ENCODE measurements at places on chromosomes 7 and 10. TPM values are rescaled to one million over a fixed set of nuclear protein-coding genes. Genes with fewer than 3 reads are reported as not detected.

Gene PLEKHS1
- not detected for total RNA-seq

Gene POU6F2
- not detected for total RNA-seq

Gene TWIST1
- total RNA-seq, result 3.8 TPM

GRCh38 chr7:144508702-144509101 lies 105.2 kb upstream of the NOBOX start:
- no peak for DNase-seq
- no peaks in the 10 kb centered on the region for H3K4me1 ChIP-seq
- H3K27me3 ChIP-seq, result no peaks in the 10 kb centered on the region
- H3K27ac ChIP-seq, result no peak overlapping the region
- H3K4me3 ChIP-seq, result no peak overlapping the region

GRCh38 chr10:27771231-27771630 lies 25.6 kb upstream of the MKX start:
- H3K4me3 ChIP-seq, result no peak overlapping the region
- H3K27me3 ChIP-seq, result no peaks in the 10 kb centered on the region
- no peak overlapping the region for H3K27ac ChIP-seq
- DNase-seq, result no peak

DNA sequence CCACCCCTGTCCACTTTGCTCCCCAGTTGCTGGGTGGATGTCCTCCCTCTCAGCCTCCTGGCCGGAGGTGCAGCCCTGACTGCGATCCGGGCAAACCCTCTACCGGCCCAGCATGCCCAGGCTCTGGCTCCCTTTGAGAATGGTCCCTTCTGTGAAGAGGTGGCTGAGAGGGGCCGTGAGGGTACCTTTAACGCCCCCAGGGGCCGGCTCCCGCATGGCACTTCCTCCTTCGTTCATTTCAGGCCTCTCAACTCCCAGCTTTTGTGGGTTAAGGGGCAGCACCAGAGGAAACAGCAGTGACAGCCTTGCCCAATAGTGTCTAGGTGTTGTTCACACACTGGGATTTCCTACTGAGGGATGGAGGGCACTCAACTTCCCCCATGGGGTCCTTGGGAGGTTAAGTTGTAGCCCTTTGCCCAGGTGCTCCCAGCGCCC lies 33.2 kb upstream of the HABP2 start:
- H3K27me3 ChIP-seq, result no peaks in the 10 kb centered on the region
- no peak overlapping the region for H3K27ac ChIP-seq
- H3K4me1 ChIP-seq, result peaks cover 9% of the 10 kb centered on the region
- no peaks in the 10 kb centered on the region for H3K36me3 ChIP-seq
- no peak overlapping the region for H3K4me3 ChIP-seq

DNA sequence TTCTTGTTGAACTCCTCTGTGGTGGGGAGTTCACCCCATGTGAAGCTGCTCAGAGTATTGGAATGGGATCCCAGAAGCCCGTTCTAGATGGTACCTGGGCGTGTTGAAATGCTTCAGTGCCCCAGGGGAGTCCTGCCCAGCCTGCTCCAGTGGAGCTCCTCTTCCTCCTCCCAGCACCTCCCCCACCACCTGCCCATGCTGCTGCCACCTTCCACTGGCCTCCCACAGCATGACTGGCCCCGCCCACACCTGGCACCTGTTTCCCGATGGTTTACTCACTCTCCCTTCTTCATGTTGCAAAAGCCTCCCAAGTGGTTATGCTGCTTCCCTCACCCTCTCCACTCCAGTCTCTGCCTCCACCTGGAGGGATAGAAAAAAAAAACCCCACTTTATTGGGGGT lies 32.2 kb upstream of the PCBD1 start:
- H3K4me3 ChIP-seq, result no peak overlapping the region
- H3K4me1 ChIP-seq, result no peaks in the 10 kb centered on the region
- peak; percentile 85 for DNase-seq
- no peaks in the 10 kb centered on the region for H3K27me3 ChIP-seq

DNA sequence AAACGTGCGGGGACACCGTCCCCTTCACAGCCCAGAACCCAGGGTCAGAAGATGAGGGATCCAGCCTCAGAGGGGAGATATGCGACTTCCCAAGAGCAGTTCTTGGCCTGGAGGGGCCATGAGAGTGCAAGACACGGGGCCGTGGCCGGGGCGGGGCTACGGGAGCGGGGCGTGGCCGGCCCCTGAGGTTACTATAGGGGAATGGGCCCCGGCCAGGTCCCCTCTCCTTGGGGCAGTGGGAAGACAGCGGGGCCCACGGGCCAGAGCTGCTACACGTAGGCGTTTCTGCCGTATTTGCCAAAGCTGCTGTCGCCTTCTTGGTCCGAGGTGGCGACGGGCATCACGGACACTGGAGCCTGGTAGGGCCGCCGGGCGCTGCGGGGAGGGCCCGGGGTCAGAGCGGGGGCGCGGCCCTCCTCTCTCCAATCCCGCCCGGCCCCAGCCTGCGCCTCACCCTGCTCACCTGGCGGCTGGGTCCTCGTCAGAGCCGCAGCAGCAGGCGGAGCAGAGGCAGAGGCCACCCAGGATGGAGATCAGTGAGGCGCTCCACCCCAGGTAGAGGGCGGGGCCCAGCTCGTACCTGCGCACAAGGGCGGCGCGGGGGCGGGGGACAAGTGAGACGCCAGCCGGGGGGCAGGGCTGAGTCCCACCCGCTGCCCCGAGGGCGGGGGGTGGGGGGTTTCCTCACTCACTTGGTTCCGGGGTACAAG lies 5.3 kb downstream of the CLDN15 start:
- peak overlapping the region; percentile 19 for H3K4me3 ChIP-seq
- peaks cover 7% of the 10 kb centered on the region for H3K4me1 ChIP-seq
- H3K36me3 ChIP-seq, result peaks cover under 1% of the 10 kb centered on the region
- H3K27me3 ChIP-seq, result no peaks in the 10 kb centered on the region

- H3K4me1 ChIP-seq, result peaks cover 5% of the 10 kb centered on the region
- H3K27ac ChIP-seq, result no peak overlapping the region
- no peaks in the 10 kb centered on the region for H3K27me3 ChIP-seq
- no peak overlapping the region for H3K4me3 ChIP-seq
These were observed 1.5 kb upstream of the JAKMIP3 start for GRCh38 chr10:132064082-132064755.

GRCh38 chr7:156496865-156497264 lies 143.7 kb upstream of the RNF32 start:
- peaks cover 5% of the 10 kb centered on the region for H3K4me1 ChIP-seq
- no peak overlapping the region for H3K27ac ChIP-seq
- no peak overlapping the region for H3K4me3 ChIP-seq
- H3K27me3 ChIP-seq, result no peaks in the 10 kb centered on the region

DNA sequence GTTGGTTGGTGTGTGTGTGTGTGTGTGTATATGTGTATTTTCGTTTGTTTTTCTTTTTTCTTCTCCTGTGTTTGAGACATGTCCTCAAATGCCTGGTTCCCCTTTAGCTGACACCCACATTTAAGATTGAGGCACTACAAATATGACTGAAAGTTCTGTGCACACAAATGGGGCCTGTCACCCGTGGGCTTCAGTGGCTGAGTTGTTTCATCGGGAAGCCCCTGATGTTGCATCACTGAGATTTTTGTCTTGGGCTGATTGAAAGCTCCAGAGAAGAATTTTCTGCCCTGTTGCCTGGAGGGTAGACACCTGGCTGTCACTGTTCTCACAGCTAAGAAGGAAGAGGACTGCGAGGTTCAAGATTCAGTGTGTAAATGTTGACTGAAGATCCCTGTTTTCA lies 283.8 kb upstream of the C7orf33 start:
- no peaks in the 10 kb centered on the region for H3K27me3 ChIP-seq
- no peak overlapping the region for H3K27ac ChIP-seq
- DNase-seq, result no peak
- no peaks in the 10 kb centered on the region for H3K36me3 ChIP-seq
- H3K4me3 ChIP-seq, result no peak overlapping the region

Measured in thyroid gland (tissue), 4 donors.